ENCODE measurements at places on chromosomes 6 and 20.
A peak's percentile ranks its signal among the peaks of the same experiment; 100 is the strongest.

GRCh38 chr6:84135291-84135690 lies 92.2 kb downstream of the CEP162 start:
- DNase-seq: no peak

- peak; percentile 38 for DNase-seq
Measured at GRCh38 chr20:10609770-10610169, 64.0 kb downstream of the JAG1 start.

DNA sequence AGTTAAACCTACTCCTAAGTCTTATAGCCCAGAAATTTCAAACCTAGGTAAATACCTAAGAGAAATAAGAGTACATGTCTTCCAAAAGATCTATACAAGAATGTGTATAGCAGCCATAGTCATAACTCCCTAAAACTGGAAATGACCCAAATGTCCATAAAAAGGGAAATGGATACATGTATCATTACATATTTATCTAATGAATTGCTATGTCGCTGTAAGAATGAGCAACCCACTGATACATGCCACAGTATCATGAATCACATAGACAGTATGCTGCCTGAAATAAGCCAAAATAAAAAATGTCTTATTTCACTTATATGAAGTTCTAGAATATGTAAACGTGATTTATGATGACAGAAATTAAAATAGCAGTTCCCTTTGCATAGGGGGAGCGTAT lies 679.5 kb downstream of the MAFB start:
- DNase-seq: no peak

DNA sequence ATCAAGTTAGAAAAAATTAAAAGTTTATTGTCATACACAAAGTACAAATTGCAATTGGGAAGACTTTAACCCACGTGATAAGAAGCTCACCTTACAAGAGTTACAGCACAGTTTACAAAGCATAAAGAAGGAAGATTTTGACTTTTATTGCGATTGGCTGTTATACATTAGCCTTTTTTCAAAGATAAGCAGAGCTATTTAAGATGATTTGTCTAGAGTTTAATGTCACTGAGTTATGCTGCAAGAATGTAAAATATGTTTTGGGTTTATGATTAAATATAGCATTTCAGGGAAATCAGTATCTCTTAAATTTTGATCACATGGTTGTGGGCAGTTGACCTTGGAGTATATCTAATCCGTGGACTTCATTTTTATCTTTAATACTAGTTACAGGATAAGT lies 664.2 kb upstream of the PTCHD4 start:
- DNase-seq: no peak

DNA sequence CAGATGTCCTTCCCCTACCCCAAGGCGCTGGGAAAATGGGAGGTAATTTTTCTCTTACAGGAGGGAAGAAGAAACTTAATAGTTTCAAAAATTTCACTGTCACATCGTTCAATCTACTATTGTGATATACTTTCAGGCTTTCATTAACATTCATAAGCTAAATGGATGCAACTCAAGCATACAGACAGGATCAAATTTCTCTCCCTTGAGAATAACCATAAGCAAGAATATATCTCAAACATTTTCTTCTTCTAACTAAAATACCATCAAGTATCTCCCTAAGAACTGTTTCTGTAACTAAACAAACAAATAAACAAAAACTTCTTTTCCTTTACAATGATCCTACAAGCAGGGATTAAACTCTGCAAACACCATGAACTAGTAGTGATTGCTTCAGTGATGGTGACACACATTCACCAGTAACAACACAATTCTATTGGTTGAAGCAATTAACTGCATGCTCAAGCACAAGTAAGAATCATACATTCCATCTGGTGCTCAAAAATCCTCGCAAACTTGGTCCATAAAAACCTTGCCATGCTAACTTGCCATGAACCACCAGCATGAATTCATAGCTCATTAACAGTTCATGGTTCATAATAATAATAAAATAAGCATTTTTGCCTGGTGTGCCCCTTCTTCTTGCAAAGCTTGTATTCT lies 183.8 kb downstream of the PTPRK start:
- DNase-seq: no peak

DNA sequence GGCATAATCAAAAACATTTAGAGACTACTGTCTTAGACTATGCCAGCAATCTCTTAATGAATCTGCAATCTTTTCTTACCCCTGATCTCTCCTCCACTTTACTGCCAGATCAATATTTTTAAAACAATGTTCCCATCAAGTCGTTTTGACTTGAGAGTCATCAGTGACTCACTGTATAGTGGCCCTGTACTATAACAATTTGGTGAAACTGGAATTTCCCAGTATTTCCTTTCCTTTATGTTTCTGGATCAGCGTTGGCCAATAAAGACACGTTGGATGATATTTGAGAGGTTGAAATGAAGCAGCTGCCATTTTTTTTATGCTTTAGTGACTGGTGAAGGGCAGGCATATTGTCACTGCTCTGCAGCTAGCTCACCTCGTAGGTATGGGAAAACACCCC lies 10.1 kb upstream of the SMIM13 start:
- no peak for DNase-seq

DNA sequence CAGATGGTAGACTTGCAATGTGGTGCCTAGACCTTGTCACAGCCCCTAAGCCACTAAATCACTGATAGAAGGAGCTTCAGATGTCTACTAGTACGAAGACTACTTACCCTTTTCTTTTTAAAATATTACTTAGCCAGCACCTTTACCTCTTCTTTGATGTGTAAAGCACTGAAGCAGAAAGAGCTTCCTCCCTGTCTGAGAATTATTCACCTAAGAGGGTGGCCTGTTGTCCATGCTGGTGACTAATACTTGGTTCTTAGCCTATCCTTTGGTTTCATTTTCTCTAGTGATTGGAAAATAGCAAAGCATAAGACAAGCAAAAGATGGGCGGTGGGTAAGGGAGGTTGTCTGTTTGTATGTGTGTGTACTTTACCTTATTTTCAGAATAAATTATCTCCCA lies 794.6 kb downstream of the TFAP2A start:
- DNase-seq: no peak

GRCh38 chr6:136324686-136325380 lies 35.2 kb upstream of the BCLAF1 start:
- peak; percentile 9 for DNase-seq

DNA sequence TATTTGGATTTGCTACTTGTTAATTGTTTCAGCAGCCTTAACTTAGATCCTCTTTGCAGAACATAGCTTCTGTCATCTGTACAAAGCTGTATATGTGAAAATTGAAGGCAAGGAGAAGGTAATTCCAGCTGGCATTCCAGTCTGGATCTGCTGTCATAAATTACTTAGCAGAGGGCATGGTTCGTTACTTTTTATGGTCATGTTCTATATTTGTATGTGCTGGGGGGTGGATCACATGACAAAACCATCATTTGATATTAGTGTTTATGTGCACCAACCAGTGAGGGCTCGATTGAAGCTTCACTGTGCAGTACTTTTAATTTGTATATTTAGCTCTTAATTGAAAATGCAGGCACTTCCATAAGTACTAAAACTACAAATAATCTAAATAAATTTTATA lies 80.2 kb downstream of the CAP2 start:
- DNase-seq: no peak

- DNase-seq: no peak
Measured at GRCh38 chr20:10316582-10316981, 98.0 kb downstream of the SNAP25 start.

DNA sequence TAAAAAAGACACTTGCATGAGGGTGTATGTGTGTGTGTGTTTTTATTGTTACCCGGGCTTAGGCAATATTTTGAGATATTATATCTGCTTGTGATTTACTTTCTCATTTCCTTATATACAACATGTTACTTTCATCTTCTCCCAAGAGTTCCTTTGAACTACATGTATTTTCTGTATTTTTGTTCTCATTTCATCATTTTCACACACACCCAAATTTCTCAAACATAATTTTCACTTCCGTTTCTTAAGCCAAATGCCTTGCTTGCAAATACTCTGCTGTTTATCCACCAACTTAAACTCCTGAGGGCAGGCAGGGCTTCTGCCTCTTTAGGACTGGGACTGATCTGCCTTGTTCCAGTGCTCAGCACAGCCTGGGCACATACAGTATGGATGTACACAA lies 69.3 kb upstream of the FYN start:
- DNase-seq: peak; percentile 78

DNA sequence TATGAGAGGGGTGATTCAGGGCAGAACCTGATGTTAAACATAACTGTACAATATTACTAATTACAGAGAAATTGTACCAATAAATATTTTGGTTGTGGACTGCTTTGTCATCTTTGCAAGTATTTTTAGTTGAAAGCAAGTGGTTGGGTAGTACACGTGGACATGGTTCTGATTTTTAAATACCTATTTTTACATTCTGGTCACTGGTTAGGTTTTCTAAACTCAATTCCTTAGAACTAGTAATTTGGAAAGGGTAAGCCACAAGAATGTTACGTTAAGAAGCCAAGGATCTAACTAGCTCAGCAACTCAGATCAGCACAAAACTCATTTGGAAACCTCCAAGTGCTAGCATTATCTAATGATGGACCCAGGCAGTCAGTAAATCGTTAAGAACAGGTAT lies 2.7 kb downstream of the EPB41L2 start:
- DNase-seq: no peak
